ENCODE measurements at places on chromosomes 16 and 17. TPM values are rescaled to one million over a fixed set of nuclear protein-coding genes. Genes with fewer than 3 reads are reported as not detected.

KCNG4 gene
- total RNA-seq: not detected

PIEZO1 gene
- total RNA-seq: 254 TPM

SEPTIN12 gene
- not detected for total RNA-seq

CRAMP1 gene
- 6.7 TPM for total RNA-seq

FAM20A gene
- total RNA-seq: not detected

EZH1 gene
- 13.4 TPM for total RNA-seq

TSPOAP1 gene
- total RNA-seq: not detected

ERAL1 gene
- 49.2 TPM for total RNA-seq

EXOC7 gene
- 82.1 TPM for total RNA-seq

CDRT15L2 gene
- total RNA-seq: not detected

LRRC36 gene
- total RNA-seq: 0.32 TPM

DNA sequence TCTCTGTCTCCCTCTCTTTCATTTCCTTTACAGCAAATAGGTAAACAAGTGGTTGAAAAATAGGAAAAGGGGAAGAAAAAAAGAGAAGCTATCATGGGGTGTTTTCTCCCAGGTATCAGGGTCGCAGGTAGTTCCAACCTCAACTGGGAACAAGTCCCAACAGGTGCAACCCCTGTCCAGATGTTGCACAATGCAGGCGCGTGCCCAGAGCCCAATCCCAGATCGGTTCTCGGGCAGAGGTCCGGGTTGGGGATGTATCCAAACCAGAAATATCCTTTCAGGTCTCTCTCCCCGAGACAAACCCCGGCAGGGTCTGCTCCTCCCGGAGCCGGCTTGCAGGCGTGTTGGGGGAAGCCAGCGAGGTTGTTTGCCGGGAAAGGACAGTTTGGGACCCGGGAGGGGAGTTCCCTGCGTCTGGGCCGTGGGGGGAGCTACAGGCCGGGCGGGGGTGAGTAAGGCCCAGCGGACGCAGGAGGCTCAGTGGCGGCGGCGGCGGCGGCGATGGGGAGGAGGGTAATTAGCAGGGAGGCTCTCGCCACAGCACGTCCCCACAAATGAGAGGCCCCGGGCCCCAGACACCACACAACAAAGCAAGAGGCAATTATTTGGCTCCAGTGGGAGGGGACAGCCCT lies 21.2 kb upstream of the SP6 start:
- DNase-seq: no peak

GRCh38 chr17:80475910-80476876 lies at the start of gene NPTX1:
Gene NPTX1 (minus strand): TSS chr17:80476607. CDS start chr17:80476446, 161 bp downstream.
- DNase-seq: no peak

- DNase-seq: no peak
Observed at GRCh38 chr17:81917565-81918332, at the start of gene SIRT7. Gene SIRT7 (minus strand): TSS chr17:81918176. CDS start chr17:81918131, 45 bp downstream.

DNA sequence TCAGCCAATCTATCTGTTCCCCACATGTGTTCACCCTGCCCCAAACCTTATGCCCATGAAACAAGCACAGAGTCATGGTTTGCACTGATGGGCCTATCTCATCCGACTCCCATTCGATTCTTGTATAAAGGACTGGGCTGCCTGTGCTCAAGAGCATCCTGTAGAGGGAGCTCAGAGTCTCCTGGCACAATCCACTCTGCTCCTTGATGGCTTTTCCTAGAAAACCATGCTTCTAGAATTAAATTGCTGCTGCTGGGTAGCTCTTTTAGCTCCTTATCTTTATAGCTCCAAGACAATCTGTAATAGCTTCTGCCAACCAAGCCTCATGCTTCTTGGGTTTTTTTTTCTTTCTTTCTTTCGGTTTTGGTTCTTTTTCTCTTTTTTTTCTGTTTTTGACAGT lies 9.7 kb downstream of the ZNF19 start:
- no peak for DNase-seq

- no peak for DNase-seq
Observed at GRCh38 chr16:50945171-50945570, 203.3 kb downstream of the CYLD start.

DNA sequence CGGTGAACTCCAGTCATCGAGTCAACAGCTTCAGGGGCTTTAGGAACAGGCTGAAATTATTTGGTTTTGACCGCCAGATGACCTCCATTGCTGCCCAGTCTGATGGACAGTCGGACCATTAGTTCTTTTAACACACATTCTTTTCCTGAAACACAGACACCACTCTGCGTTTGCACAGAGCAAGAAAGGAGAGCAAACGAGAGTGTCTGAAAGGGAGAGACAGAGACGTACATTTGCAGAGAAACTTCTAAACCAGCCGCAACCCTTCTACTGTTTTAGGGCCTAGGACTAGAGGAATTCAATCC lies 156.1 kb downstream of the SNX11 start:
- no peak for DNase-seq

DNA sequence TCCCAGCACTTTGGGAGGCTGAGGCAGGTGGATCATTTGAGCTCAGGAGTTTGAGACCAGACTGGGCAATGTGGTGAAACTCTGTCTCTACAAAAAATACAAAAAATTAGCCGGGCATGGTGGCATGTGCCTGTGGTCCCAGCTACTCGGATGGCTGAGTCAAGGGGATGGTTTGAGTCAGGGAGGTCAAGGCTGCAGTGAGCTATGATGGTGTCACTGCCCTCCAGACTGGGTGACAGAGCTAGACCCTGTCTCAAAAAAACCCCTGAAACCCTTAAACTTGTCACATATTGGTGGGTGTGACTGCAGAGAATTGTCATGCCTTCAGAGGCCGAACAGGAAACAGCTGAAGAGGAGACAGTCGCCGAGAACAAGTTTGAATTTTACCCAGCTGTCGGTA lies 13.4 kb downstream of the RPTOR start:
- no peak for DNase-seq

GRCh38 chr17:55295411-55296170 lies 30.8 kb downstream of the HLF start:
- no peak for DNase-seq

DNA sequence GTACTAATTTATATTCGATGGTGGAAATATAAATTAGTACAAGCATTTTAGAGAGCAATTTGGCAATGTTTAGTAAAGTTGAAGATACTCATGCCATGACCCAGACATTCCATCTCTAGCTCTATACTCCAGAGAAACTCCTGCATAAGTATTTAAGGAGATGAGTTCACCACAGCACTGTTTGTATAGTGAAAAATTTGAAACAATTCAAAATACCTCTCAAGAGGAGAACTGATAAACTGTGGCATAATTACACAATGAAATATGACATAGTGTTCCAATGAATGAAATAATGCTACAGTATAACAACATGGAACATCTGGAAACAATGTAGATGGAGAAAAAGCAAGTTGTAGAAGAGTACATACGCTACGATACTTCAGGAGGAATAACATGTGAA lies 48.6 kb upstream of the IRX3 start:
- DNase-seq: no peak

- no peak for DNase-seq
Observed at GRCh38 chr17:7552621-7553051, 3.8 kb downstream of the TNFSF12 start.

DNA sequence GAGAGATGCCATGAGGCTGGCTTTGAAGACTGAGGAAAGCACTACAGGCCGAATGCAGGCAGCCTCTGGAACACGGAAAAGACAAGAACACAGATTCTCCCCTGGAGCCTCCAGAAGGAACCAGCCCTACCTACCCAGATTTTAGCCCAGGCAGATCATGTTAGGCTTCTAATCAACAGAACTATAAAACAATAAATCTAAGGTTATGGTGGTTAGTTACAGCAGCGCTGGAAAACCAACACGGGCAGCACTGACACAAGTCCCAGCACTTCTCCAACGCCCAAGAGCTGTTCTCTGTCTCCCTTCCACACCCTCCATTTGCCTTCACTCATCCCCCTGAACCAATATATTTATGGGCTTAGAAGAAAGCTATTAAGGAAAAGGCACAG lies 7.5 kb downstream of the ANKRD11 start:
- DNase-seq: no peak

- no peak for DNase-seq
Observed at GRCh38 chr17:39125143-39125875, 26.1 kb downstream of the PLXDC1 start.

- DNase-seq: no peak
Observed at GRCh38 chr17:4751932-4752331, 12.2 kb upstream of the CXCL16 start.

DNA sequence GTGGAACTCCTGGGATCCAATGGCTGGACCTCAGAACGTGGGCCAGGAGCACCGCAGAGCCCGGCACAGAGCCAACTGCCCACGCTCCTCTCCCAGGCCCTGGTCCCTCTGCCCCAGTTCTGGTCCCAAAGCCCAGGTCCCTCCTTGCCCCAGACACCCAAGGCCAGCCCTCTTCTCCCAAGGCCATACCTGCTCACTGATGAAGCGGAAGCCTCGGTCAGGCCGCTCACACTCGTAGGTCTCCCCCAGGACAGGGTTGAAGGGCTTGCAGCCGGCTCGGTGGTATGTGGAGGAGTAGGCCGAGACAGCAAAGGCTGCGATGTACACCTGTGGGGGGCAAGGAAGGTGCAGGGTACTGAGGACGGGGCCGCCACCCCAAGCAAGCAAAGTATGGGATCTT lies 8.5 kb downstream of the OSBPL7 start:
- DNase-seq: no peak

DNA sequence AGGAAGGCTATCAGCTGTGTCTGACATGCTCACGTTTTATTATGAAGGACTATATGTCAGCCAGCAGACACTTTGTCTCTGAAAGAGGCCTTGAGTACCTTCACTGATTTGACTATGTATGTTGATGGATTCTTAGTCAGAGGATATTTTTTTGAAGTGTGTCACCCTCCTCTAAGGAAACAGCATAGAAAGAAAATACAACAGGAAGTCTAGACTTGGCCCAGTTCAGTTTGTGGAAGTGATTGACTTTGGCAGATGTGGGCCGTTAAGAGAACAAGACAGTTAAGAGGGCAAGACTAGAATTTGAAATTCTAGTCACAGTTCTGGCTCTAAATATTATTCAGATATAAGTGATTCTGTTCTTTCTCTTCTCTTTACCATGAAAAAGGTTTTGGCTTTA lies 471.5 kb downstream of the CDH8 start:
- DNase-seq: no peak

- no peak for DNase-seq
Observed at GRCh38 chr16:67549240-67549639, 13.1 kb upstream of the CTCF start.

GRCh38 chr16:75208242-75208825 lies 1.4 kb upstream of the CTRB2 start:
- no peak for DNase-seq

GRCh38 chr16:4806280-4806679 lies 3.8 kb upstream of the ROGDI start:
- DNase-seq: no peak

- no peak for DNase-seq
Observed at GRCh38 chr16:4826526-4826925, 20.6 kb downstream of the GLYR1 start.

GRCh38 chr16:5073279-5073629 lies 1.6 kb downstream of the ALG1 start:
- DNase-seq: no peak

GRCh38 chr17:6162892-6163291 lies 92.7 kb downstream of the WSCD1 start:
- no peak for DNase-seq

DNA sequence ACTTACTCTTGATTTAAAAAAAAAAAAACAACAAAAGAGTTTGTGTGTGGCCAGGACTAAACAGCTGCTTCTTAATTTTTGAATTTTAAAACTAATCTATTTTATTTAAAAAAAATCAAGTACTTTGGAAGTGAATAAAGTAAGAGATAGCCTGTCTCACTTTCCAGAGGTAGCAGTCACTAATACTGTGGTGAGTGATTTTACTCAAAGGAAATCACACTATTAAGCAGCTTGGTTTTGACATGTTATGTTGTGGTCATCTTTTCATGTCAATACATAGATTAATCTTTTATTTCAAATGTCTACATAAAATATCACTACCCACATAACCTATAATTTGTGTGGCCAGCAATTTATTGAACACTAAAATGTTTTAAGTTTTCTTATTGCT lies 102.2 kb upstream of the HLF start:
- DNase-seq: no peak

GRCh38 chr17:18319604-18320256 lies 4.6 kb downstream of the SMCR8 start:
- peak; percentile 27 for DNase-seq

DNA sequence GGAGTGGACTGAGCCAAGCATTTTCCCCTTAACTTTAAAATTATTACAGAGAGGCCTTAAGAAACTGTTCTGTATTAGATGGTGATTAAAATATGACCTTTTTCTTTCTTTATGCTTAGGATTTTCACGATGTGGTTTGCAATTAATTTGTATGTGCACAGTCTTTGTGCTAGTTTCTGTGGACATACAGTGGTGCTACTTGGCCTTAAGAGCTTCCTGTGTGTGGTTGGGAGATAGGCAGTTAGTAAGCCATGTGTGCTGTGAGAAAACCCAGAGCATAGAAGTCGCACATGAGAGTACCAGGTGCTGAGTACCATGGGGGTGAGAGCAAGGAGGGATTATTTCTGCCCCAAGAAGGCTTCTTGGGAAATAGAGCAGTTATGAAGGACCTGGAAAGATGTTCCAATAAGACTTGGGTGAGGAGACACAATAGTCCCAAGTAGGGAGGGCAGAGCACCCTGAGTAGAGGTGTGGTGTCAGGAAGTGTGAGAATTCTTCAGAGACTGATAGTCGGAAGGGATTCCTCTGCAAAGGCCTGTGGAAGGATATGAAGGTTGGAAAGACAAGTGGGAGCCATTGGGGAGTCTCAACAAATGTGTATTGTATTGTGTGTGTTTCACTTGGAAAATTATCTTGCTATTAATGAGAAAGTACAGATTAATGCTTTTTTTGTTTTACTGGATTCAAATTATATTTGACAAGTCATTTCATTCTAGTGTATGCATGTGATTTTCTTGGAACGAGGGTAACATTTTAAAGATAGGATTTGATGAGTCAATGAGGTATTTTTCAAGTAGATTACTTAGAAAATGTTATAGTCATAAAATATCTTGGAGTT lies 239.9 kb downstream of the PRKCA start:
- no peak for DNase-seq

- DNase-seq: no peak
Observed at GRCh38 chr17:74368341-74369081, 1.2 kb downstream of the GPR142 start.

DNA sequence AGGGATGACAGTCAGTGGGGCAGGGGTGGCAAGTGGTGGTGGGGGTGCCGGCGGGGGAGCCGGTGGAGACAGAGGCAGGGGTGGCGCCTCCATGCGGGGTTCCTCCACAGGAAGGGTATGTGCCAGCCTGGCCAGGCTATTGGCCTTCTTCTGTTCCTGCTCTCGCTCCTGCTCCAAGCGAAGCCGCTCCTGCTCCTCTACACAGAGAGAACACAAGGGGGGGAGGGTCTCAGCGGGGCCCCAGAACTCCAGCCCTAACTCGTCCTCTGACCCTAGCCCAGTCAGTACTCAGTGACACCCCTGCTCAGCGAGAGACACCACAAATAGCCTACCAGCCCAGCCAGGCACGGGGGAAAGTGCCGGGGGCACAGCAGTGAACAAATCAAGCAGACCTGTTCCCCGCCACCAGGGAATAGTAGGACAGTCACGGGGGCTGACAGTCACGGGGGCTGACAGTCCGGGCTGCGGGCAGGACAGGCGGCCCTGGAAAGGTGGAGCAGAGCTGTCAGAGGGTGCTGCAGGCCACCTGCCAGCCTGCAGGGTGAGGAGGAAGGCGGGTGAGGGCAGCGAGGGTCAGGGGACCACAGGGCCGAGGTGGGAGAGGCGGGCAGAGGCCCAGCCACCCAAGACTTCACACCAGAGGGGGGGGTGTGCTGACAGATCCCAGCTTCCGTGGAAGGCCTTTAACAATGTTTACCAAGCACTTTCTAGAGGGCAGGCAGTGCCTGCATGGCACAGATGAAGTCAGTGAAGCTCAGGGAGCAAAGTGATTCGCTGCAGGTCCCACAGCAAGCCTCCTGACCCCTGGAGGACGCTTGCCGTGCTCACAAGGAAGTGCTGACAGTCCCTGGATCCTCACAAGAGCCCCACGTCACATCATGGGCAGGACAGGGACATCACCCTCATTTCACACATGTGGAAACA lies 5.3 kb downstream of the MNT start:
- no peak for DNase-seq
